ENCODE measurements at places on chromosomes 1 and 21.
A peak's percentile ranks its signal among the peaks of the same experiment; 100 is the strongest.

- no peak for DNase-seq
Measured at GRCh38 chr1:233367057-233367803, 39.7 kb downstream of the MAP3K21 start.

GRCh38 chr1:205582471-205583291 is 49.1 kb downstream of the ELK4 start:
- DNase-seq, result no peak

DNA sequence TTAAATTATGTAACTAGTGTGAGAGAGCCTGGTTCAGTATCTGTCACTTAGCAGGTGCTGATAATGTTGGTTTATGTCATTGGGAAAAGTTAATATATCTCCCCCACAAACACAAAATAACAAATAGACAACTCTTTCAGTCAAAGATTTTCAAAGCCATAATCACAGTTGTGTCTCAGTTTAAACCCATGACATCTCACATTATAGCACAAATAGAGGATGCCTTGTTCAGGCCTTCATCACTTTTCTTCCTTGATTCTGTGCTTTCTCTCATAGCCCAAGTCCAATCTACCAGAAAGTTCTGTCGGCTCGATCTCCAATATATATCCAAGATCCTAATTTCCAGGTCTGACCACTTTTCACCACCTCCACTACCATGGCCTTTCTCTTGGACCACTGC is 6.2 kb upstream of the EPS15 start:
- no peak for DNase-seq

- DNase-seq, result peak; percentile 39
Measured at GRCh38 chr1:241998412-241998921, 431 bp downstream of the MAP1LC3C start.

DNA sequence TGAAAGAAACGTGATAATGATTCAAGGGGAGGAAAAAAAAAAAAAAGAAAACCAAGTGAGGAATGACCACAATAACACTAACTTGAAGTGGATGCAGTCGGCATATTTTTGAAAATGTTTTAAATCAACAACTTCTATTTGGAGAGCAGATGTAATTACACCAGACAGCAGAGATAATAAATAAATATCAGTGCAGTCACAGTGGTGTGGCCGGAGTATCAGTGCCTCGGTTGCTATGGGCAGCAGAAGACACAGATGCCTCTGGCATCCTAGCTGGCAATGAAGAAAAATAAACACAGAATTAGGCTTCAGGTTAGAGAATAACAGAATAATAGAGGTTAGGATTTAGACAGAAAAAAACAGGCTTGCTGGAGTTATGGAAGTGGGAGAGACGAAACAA is 888.3 kb downstream of the LTN1 start:
- no peak for DNase-seq

- no peak for DNase-seq
Measured at GRCh38 chr1:21547876-21548275, 38.7 kb downstream of the ALPL start.

DNA sequence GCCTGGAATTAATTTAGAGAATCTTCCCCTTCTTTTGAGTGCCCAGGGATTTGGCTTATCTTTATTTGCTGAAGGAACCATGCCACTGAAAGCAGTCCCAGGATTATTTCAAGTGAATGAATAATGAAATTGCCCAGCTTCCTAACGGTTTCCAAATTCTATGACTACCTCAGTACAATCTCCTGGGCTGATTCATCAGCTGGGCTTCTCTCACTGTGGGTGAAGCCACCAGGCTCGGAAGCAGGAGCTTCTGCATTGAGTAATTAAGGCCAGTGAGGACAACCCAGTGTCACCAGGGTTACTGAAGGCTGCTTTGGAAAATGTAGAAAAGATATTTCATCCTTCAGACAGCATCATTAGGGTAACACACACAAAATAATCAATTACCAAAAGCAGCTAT is 169.8 kb downstream of the DAB1 start:
- no peak for DNase-seq

DNA sequence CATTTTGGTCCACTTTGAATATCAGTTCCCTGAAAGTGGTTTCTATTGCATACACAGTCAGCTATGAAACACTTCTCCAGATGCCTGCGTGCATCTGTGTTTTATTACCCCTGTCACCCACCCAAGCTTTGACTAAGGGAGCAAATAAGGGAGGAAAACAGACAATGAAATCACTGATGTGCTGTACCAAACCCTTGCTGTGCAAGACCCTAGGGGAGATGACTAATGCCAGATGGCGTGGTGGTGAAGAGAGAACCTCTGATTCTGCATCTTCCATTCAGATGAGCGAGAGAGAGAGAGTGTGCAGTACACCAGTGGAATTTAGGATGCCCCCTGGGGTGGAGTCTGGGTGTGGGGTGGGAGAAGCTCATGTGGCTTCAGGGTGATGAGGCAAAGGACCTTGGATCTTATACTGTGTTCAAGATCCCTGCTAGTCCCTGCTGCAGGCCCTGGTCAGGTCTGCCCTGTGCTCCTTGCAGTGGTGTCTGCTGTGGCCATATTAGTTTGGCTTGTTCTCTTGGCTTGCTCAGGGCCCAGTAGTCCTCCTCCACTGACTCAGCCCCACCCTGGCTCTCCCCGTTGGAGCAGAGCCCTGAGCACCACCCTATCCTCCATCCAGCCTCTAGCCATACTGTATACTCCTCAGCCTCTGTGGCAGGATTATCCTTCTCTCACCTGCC is 18.5 kb downstream of the CLCA1 start:
- no peak for DNase-seq

DNA sequence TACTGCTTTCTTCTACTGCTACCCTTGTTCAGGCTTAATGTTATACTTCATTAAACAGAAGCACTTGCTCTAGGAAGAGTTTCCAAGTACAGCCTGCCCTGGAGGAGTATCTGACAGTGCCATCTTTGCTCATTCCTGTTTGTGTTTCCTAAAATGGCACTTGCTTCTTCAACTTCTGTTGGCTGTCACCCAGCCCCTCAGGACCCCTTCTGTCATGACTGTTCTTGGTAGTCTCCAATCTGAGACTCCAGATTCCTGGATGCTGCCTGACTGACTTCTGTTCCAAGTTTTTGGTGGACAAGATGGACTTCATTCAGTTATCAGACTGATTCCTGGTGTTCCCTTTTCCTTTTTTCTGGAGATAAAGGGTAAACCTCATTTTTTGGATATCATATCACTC is 104.1 kb downstream of the SLC35F3 start:
- no peak for DNase-seq

DNA sequence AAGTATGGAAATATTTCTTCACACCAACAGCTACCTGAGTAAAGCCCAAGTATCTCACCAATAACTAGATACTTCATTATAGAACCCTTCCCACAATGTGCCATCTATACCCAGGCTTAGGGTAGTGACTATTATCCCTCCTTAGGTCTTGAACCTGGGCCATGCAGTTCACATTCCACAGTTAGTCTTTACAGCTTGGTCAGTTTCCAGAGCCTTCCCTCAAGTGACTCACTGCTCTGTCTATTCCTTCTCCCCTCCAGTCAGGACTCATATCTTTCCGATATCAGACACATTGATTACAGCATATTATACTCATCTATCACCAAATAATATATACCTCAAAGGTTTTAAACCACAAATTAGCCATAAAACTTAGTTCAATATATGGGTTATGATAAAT is 23.6 kb downstream of the VAMP4 start:
- no peak for DNase-seq

- no peak for DNase-seq
Measured at GRCh38 chr1:240567066-240567465, 44.9 kb downstream of the GREM2 start.
